Spleen (tissue), 13 donors: ENCODE measurements at places on chromosomes 3 and 15.
A peak's percentile ranks its signal among the peaks of the same experiment; 100 is the strongest.

GRCh38 chr15:48415036-48415886 lies 84.0 kb downstream of the DUT start:
- DNase-seq, result no peak

- DNase-seq, result no peak
Observed at GRCh38 chr3:179074656-179075055, 3.0 kb upstream of the ZMAT3 start.

GRCh38 chr3:105187344-105187743 lies 179.4 kb upstream of the ALCAM start:
- DNase-seq, result no peak

- no peak for DNase-seq
Observed at GRCh38 chr3:176505878-176506621, 691.2 kb downstream of the TBL1XR1 start.

GRCh38 chr15:33678602-33679001 lies 289.7 kb upstream of the CHRM5 start:
- no peak for DNase-seq

DNA sequence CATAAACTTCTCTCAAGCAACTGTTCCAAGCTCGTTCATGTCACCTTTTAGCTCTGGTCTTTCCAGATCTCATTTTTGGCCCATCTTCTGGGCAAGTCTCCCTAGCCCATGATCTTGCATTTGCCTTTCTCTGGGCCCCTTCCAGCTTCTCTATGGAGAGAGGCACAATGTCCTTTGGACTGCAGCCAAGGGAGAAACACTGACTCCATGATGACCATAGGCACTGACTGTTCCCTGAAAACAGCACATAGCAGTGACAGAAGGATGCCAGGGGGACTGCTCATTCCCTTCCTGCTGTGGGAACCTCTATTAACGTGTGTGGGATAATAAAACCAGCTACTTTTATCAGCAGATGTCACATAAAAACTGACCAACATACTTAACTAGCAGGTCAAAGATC lies 60.3 kb downstream of the STRIT1 start:
- no peak for DNase-seq

- DNase-seq, result no peak
Observed at GRCh38 chr3:110099711-110100110, 762.4 kb upstream of the DPPA4 start.

DNA sequence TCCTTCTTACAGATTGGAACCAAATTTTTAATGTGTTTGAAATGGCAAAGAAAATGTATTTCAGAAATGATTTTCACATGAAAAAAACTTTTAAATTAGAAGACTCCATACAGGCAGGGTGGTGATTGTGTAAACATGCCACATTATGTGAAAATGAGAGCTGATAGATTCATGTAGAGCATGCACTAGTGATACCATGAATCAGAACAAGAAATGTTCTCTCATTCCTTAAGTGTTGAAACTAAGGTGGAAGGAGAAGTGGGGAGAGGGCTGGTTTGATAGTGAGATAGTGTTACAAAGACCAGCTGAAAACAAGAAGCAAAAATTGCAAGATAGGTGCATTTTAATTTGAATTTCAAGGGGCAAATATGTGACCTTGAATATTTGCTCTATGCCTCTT lies 100.3 kb downstream of the CCNL1 start:
- no peak for DNase-seq

DNA sequence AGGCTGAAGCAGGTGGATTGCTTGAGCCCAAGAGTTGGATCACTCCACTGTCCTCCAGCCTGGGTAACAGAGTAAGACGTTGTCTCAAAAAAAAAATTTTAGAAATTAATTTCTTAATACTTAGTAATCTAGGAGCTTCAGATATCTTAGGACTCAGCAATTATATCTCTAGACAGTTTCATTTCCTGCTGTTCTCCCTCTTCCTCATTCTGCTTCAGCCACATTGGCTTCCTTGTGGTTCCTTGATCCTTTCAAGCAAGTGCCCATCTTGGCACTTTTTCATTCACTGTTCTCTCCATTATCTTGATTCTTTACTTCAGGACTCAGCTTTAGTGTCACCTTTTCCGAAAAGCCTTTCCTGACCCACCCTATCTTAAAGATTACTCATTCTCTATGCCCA lies 22.5 kb downstream of the TMEM202 start:
- no peak for DNase-seq

DNA sequence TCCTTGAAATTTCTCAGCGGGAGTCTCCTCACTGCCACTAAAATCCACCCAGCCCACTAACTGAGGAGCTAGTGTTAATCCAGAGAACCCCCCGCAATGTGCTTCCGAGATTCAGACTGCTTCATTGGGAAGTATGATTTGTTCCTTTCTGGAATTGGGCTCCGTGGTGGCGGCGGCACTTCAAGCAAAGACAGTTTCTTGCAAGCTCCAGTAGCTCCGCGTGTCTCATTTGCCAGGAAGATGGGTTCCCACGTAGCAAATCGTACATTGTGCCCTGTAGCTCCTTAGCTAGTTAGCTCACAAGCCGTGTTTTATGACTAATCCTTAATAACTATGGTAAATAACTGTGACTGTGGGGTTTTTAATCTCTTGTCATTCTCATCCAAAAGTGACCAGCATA lies 45.4 kb downstream of the SLC6A1 start:
- DNase-seq, result no peak

- DNase-seq, result no peak
Observed at GRCh38 chr3:124802702-124803101, 72.5 kb downstream of the UMPS start.

DNA sequence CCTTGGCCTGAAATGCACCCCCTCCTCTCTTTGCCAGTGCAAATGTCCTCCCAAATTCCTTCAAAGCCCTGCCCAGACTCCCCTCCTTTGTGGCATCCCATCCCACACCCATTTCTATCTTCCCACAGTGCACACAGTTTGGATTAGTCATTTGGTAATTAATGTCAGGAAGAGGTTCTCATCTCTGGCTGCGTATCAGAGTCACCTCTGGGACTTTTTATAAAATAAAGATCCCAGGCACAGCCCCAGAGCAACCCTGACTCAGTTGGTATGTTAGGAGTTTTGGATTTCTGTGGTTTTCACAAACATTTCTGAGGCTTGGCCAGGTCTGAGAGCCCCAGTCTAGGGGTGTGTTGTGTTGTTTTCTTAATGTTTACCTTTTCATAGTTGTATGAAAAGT lies 41.6 kb downstream of the C3orf20 start:
- DNase-seq, result no peak

- DNase-seq, result no peak
Observed at GRCh38 chr3:48715174-48715800, 1.7 kb downstream of the IP6K2 start.

DNA sequence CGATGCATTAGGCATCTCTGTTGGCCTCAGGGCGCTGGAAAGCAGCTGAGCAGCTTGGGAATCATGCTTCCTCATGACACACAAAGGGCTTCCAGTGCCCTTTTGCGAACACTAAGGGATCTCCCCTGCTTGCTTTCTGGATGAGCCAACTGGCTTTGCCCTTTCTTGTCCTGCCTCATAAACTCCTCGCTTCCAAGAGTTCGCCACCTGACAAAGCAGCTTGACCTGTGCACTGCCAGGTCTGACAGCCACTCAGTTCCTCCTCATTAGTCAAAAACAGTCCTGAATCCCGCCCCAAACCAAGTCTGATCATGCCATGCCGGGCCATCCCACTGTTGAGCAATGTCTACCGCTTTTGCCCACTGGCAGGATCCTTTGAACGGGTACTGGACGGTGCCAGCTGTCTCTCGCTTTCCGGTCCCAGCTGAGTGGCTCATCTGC lies 265.4 kb upstream of the LYSMD4 start:
- DNase-seq, result peak; percentile 53

DNA sequence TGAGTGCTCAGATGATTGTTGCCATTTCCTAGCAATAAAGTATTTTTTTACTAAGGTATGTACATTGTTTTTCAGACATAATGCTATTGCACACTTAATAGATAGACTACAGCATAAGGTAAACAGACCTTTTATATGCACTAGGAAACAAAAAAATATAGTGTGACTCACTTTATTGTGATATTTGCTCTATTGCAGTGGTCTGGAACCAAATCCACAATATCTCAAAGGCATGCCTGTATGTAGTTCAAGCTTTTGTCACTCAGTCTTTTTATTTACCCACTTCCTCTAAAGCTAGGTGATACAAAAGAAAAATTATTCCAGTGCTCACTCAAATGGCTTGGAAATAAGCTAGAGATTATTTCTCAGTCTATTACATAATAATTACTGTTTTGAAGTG lies 209.9 kb upstream of the VEPH1 start:
- no peak for DNase-seq

DNA sequence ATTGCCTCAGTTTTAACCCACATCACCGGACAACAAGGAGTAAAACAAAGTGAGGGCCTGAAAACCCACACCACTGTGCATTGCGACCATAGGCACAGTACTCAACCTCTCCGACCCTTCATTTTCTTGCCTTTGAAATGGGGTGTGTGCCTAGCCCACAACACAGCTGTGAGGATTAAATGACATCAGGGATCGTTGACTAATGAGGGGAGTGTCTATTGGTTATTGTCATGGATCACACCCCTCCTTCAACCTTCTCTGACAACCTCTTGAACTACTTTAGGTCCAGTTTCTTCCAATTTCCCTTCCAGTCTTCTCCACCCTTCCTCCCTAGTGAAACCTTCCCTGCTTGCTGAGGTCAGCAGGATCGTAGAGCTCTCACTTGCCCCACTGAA lies 89.5 kb downstream of the HES1 start:
- DNase-seq, result no peak

GRCh38 chr15:101246824-101247745 lies 4.8 kb downstream of the CHSY1 start:
- peak; percentile 64 for DNase-seq

DNA sequence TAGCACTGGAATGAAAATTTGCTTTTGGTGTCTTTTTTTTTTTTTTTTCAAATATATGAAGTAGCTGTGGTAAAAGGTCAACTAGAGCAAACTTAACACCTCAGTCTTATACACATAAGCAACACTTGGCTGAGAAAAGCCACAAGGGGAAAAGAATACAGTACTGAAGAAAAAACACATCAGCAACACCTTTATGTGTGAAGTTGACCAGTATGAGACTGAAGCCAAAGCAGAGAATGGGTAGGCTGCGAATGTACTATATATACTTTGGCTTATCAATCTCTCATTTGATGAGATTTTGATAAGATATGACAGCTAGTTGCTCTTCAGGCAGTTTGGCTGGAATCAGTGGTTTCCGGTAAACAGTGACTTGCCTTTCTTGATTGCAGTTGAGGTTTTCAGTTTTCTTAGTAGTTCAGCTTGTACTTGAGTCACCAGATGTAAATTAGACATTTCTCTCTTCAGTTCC lies 22.0 kb upstream of the ZCWPW2 start:
- no peak for DNase-seq

GRCh38 chr3:114527036-114527644 lies 233.3 kb downstream of the TIGIT start:
- no peak for DNase-seq

DNA sequence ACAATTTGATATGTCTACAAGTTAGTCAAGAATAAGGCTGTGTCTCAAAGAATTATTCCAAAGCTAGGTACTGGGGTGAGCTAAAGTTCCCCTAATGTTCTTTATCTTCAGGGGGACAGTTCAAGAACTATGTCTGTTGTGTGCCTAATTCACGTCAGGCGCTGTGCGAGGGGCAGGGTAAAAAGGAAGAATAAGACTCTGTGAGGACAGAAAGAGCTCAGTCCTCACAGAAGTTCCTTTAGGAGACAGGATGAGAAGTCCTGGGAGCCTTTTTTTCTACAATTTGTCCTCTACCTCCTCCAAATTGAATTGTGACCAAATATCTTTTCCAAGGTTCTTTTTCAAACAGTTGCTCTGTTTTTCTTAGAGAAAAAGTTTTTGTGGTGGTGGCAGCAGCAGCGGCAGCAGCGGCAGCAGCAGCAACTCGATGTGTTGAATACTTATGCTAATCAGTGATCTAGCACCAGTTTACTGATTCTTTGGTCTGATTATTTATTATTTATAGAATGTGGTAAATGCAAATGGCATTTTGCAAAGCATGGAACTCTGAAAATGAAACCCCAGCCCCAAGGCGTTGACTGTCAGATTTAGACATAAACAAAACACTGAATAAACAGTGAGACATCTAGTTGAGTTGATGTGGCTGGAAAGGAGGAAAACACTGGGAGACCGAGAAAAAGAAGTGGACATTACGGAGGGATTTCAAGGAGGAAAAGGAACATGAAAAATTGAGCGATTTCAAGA lies 88.6 kb downstream of the GTPBP8 start:
- no peak for DNase-seq

- no peak for DNase-seq
Observed at GRCh38 chr3:3097958-3098357, 12.2 kb downstream of the IL5RA start.

- no peak for DNase-seq
Observed at GRCh38 chr3:125609384-125609783, 14.1 kb upstream of the OSBPL11 start.

GRCh38 chr3:117746066-117746465 lies 1036.5 kb downstream of the TUSC7 start:
- no peak for DNase-seq

- no peak for DNase-seq
Observed at GRCh38 chr3:62621176-62621575, 247.8 kb upstream of the FEZF2 start.

- DNase-seq, result no peak
Observed at GRCh38 chr3:87309601-87310000, 33.2 kb upstream of the POU1F1 start.

DNA sequence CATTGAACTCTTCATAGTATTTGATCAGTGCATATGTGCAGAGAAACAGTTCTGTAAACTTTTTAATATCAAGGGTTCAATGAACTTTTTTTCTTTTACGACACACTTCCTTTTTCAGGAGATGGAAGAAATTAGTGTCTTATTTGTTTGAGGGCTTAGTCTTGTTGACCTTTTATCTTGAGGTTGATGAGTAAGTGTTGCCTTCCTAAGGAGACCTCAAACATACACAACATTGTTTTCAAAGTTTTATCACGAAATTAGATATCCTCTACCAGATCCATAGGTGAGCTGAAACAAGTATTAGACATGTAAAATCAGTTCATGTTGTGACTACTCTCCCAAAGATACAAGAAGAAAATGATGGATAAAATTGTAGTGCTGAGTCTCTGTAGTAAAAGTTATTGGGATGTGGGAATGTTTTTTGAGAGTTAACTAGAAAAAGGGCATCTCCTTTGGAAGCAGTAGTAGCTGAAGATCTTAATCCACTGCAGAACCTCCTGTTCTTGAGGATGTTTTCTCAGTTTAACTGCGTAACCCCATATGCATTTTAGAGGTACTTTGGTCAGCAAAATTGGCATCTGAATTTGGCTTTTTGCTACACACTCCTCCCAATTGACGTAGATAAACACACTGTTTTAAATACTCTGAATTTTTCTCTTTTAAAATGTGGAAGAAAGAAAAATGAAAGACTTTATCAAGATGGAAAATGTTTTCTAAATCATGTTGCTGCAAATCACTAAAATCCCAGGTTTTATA lies 116.8 kb downstream of the GALK2 start:
- DNase-seq, result no peak

- peak; percentile 79 for DNase-seq
Observed at GRCh38 chr3:172106989-172107388, 67.6 kb downstream of the FNDC3B start.

GRCh38 chr3:34842706-34843480 lies 796.4 kb upstream of the ARPP21 start:
- no peak for DNase-seq
